Foreskin keratinocyte (primary cell): ENCODE measurements at places on chromosomes 11 and 22. TPM values are rescaled to one million over a fixed set of nuclear protein-coding genes. Genes with fewer than 3 reads are reported as not detected.

The OR52A1 gene
- not detected in 2 replicates for total RNA-seq

The B3GAT3 gene
- total RNA-seq, result 27.4 and 35.3 TPM in 2 replicates

The GLB1L2 gene
- total RNA-seq, result 0.75 and 1.4 TPM in 2 replicates

The SLC5A1 gene
- 0.10 TPM in 1 of 2 replicates, not detected in the other for total RNA-seq

The C11orf52 gene
- 1.2 and 2.0 TPM in 2 replicates for total RNA-seq

The SPTBN2 gene
- 20.9 and 22.9 TPM in 2 replicates for total RNA-seq

The KCTD14 gene
- total RNA-seq, result 11.2 and 12.8 TPM in 2 replicates
